ENCODE measurements at places on chromosomes 2 and 18.
A peak's percentile ranks its signal among the peaks of the same experiment; 100 is the strongest.

GRCh38 chr2:41026613-41027012 is 574.7 kb upstream of the SLC8A1 start:
- no peak for DNase-seq

DNA sequence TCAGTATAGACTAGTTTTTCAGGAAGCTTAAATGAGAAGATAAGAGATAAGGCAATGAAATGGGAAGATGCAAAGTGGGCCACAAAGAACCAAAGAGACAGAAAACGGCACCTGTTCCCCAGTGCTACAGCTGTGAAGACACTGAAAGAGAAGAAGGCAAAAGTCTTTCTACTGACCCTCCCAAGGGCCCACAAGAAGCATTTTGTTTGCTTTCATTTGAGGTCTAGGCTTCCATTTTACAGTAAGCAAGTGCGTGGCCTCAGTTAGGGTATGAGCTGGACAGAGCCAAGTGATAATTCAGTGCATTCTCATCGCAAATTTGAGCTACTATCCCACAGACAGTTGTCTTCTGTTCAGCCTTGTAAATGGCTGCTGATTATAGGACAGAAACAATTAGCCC is 53.4 kb upstream of the STK17B start:
- no peak for DNase-seq

DNA sequence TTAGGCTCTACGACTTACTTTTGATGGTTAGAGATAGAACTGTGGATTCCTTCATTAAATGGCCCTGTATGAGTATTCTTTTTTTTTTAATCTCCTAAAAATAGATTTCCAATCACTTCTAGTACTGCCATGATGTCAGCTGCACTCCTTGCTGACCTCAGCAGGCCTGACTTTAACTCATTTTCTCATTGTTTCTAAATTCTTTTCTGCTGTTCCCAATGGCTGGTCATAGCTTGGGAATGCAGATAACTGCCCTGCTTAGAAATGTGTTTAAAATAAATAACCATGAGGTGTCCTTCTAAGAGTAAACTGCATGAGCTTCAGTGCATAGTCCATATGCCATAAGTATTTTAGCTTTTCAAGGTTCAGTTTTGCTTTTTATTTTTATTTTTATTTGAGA is 15.7 kb downstream of the CCDC85A start:
- DNase-seq = no peak

- DNase-seq = no peak
Observed at GRCh38 chr2:75676464-75676863, 29.9 kb downstream of the MRPL19 start.

DNA sequence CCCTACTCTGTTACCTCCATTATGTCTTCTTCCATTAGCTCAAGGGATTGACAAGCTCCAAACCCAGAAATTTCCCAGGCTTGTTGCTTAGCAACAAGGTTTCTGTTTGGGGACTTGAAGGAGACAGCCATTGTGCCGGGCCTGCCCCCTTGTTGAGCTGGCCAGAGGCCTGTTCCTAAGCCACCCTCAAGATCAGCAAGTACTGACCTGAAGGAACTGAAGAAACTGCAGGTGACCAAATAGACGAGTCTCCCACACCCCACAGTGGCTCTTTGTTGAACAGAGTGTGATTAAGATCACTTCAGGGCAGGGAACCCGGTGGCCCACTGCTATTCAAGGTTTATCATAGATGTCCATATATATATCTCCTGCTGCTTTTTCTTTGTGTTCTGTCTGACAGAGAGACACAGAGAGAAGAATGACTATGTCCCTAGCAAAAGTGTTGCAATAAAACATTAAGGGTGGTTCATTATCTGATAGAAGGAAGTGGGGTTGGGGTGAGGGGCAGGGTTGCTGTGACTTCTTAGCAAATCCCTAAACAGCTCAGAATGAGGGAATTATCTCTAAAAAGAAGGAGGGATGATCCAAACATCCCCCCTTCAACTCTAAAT is 69.2 kb downstream of the RNF144A start:
- no peak for DNase-seq

DNA sequence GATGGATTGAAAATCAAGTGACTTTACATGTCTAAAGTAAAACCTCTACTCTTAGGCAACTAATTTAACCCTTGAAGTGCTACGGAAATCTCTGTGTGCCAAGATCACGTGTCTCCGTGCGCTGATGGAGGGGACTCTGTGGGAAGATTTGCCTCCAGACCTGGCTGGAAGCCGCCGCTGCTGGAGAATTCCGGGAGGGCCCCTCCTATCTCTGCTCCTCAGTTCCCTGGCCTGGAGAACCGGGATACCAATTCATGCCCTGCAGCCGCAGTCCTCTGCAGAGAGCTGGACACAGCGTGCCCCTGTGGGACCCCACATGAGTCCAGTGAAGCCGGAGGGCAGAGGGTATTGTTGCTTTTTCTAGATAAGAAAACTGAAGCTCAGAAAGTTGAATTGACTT is 126.9 kb upstream of the PXDN start:
- no peak for DNase-seq

DNA sequence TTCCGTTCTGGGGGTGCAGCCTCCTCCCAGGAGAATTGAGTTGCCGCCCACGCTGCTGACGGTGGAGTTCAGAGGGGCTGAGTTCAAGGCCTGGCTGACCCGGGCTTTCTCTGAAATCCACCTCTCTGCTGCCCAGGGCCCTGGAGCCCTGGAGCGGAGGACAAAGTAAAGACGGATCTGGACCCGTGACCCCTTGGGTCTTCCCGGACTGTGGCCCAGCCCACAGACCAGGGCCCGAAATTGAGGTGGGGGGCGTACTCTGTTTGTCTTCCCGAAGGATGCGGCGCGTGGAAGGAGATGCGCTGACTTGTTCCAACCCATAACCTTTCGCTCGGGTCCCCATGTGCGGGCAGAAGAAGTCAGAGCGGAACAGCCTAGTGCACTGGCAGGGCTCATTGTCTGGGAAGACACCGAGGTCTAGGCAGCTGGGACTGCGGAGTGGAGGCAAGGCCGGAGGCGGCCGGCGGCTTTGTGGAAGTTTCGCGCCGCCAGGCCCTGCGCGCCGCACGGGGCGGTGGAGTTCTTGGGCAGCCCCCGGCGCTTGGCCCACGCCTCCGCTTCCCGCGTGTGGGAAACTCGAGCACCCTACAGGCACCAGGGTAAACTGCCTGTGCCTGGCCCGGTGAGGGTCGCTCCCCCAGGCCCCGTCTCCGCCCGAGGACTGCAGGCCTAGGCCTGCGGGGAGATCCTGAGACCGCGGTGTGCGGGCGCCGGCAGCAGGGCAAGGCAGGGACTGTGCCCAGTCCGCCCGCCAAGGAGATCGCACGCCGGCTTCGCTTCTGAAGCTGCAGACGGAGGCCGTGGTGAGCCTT is 9.8 kb downstream of the POU3F3 start:
- DNase-seq = no peak

- peak; percentile 26 for DNase-seq
Observed at GRCh38 chr2:169452080-169452479, 27.2 kb upstream of the BBS5 start.

DNA sequence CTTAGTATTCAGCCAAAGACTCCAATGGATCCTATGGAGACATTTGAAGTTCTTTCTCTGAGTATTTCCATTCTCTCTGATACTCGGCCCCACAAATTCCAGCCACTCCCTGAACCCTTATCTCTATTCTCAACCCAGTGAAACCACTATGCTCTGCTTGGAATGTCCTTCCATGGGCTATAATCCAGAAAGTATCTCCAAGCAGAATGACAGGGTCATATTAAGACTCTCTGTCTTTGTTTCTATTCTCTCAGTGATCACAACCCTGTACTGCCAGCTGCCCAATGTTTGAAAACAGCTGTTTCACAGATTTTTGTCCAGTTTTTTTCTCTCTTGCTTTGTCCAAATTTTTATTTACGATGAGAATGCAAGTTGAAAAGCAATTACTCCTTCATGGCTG is 21.9 kb downstream of the CHMP3 start:
- DNase-seq = no peak

DNA sequence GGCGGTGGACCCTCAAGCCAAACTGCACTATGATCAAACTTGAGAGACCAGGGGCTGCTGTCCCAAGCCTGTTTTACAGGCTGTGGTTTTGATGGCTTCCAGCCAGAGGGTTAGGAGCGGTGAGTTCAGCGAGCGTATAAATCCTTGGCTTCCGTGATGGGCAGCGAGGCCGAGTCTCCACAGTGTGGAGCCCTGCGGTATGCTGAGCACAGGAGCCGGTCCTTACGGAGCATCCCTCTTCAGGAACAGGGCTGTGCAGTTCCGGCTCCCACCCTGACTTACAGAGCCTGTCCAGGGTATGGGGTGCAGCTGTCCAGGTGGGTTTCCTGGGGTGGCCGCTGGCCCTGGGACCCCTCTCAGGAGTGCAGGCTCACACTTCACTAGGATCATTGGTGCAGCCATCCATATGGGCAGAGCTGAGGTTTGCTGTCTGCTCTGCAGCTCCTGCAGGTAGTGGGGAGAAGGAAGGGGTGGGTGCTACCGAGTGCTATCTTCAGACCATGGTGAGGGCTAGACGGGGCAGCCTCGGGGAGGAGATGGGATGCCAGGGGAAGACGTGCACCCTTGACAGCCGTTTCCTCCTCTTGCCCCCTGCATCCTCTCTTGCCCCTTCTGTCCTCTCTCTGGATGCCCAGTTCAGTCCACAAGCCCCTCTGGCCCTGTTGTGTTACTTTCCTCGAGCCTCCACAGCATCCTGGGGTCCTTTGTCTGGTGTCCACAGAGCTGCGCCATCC is 104.3 kb downstream of the FAM210A start:
- no peak for DNase-seq

GRCh38 chr2:44833171-44834069 is 108.1 kb upstream of the SIX3 start:
- no peak for DNase-seq

- no peak for DNase-seq
Observed at GRCh38 chr2:42835577-42836371, 43.4 kb upstream of the HAAO start.

DNA sequence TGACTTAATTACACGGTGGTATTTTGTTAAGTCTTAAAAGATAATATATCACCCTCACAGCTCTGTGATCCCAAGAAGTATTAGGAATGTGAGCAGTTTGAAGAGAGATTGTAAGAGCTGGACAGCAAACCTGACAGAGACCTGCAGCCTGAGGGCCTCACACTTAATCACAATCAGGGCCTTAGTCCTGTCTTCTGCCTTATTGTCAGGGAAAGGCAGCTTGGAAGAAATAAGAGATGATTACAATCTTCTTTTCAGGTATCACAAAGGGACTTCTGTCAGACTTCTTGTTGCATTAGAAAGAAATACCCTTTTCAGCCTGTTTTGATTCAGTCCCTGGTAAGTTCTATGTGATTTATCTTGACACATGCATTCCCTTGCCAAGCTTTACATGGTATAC is 1433.8 kb upstream of the SLC39A10 start:
- DNase-seq = no peak

GRCh38 chr2:10217489-10218435 is 84.9 kb upstream of the HPCAL1 start:
- DNase-seq = no peak

DNA sequence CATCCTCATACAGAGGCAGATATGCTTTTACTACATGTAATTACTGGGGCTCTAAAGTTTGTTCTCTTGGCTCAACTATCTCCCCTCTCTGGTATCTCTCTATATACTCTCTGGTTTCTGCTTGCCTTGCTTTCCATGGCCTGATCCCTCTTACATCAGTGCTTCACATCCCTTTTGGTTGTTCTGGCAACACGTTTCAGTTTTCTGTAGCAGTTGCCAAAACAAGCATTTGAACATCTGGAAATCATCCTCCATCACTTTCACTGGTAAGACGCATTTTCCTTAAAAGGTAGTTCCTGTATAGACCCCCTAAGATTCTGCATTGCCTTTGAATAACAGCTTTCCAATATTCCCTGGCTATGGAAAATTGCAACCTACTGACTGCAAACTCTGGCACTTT is 25.9 kb downstream of the COL5A2 start:
- no peak for DNase-seq

DNA sequence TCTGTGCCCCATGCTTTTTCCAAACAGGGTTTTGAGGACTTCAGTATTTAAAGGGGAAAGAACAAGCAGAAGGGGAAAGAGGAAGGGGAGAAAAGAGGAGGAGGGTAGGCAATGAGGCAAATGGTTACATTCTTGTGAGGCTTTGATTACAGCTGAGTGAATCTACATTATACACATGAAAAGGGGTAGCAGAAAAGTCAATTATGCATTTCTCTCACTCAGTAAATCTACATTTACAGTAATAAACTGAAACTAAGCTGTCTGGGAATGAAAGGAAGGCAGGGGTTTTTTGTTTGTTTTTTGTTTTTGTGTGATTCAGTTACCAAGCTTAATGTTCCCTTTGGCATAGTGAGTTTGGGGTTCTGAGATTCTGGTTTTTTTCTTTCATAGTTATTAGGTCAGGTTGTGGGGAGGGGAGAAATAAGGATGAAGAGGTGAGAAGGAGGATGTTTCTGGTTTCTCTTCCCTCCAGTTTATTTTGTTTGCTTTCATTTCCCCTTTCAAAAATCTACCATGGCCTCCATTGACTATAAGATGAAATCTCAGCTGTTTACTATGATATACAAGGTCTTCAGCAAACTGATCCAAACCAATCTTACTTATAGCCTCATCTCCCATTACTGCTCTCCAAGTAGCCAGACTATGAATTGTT is 18.7 kb downstream of the C18orf63 start:
- DNase-seq = no peak

DNA sequence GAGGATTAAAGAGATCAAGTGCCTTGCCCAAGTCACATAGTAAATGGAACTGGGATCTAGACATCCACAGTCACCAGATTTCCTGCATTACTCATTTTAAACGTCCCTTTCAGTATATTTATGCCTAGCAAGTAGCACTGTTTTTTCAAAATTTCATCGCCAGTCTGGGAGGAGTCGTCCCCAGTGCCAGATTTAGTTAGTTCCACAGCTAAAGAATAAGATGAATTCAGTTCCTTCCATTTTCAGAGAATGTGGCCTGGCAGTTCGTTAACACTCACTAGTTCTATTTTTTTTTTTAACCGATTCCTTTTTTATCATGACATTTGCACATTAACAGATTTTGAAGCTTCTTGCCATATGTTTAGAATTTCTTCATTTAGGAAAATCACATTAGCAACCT is 11.2 kb downstream of the GRP start:
- no peak for DNase-seq

DNA sequence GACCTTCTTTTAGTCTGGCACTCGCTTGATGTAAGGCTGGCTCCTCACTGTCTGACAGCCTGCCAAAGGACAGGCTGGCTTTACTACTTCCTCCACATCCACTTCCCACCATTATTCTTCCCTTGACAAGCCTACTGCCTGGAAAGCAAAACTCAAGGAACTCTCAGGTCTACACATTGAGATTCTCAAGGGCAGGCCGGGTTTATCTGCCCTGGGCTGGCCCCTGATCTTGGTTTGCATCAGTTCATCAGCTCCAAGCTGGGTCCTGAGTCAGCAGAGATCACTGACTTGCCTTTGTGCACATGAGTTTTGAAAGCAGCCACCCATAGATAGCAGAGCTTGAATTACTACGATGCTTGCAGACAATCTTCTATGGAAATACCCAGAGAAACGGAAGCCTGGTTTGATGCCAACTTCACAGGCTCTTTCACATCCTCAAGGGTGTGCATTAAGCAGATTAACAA is 53.9 kb downstream of the KCTD18 start:
- DNase-seq = no peak

- DNase-seq = no peak
Observed at GRCh38 chr2:144124882-144125281, 395.0 kb downstream of the ZEB2 start.

All from NCI-H526 treated with DMSO at 0.1 percent for 48 hours (cell line).